GM23338 (cell line): ENCODE measurements at places on chromosomes 7 and 10.

- DNase-seq = no peak
Observed at GRCh38 chr10:112985690-112986543, 35.9 kb downstream of the TCF7L2 start.

GRCh38 chr10:71622154-71622526, 97.4 kb downstream of the C10orf105 start:
- DNase-seq = no peak

DNA sequence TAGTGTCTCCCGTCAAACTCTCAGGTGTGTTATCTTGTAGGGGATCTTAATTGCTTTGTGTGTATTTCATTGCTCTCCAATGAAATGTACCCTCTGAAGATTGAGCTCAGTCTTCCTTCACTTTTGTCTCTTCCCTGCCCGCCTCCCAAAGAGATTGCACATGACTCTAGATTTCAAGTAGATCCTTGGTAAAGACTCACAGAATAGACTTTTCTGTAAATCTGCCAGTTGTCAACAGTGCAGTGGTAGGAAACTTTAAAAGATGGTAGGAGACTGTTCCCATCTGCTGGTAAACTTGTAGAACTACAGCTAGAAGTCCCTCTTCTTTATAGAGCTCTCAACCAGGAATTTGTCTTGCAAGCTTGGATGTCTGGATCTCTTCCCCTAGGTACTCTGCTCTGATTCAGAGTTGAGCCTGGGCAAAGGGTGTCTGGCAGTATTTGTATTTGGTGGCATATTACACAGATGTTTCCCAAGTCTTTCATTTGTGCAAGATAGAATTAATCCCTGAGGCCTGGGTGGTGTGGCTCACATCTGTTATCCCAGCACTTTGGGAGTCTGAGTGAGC, 9.6 kb downstream of the CCL26 start:
- peak; percentile 88 for DNase-seq

- DNase-seq = no peak
Observed at GRCh38 chr10:34341473-34341872, 473.6 kb downstream of the PARD3 start.
